ENCODE measurements at places on chromosomes 5 and 9. TPM values are rescaled to one million over a fixed set of nuclear protein-coding genes. Genes with fewer than 3 reads are reported as not detected.

- DNase-seq, result no peak
These were observed 1.3 kb upstream of the ABCA2 start for GRCh38 chr9:137029058-137029936.

DNA sequence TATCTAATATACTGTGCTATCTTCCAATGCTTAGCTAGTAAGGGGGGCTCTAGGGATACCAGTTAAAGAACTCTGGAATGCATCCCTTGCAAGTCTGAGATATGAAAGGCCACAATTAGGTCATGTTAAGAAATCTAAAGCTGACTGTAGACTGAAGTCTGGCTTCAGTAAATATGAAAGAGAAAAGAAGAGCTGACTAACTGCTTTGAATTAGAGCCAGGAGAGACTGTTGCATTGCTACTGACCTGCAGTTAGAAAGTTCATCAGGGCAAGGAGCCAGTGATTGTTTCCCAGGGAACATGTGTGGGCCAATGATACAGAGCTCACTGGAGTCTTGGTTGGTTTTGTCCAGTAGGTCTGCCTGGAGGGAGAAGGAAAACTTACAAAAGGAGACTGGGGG, 472.1 kb upstream of the TNC start:
- DNase-seq, result peak; percentile 52

DNA sequence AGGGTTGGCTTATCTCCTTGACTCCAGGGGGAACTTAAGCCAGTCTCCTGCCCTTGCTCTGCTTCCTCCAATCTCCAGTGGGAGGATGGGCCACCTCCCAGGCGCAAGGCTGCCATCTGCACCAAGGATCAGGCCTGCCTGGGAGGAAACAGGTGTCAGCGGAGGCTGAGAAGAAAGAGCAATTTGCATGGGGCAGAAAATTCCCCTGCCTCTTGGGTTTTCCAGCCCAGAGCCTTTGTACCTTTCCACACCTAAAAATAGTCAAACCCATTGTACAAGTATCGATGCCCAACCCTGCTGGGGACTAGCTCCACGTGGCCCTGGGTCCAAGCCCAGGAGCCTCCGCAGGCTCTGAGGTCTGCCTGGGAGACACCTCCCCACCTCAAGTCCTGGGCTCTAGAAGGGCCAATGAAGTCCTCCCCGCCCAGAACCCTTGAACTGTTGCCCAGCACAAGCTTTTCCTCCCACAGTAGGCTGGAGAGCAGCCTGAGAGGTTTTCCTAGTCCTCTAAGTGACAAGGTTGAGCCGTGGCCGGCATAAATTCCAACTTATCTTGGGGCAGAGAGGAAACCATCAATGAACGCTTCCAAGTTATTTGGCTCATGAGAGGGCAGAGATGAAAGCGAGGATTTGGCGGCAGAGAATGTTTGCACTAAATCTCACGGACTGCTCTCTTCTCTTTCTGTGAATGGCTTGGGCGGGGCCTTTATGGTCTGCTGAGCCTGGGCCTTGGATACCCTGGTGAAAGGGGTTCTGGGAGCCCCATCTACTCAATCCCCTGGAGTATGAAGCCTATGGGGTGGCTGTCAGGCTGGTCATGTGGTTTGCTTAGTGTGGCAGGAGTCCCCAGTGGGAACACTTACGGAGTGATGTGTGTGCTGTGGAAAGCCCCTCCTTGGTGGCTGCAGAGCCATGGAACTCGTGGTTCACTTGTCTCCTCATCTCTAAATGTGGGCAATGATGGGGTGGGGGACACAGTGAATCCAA, 15.6 kb downstream of the JADE2 start:
- DNase-seq, result no peak

GRCh38 chr9:124886866-124887492, 25.0 kb downstream of the ARPC5L start:
- no peak for DNase-seq

GRCh38 chr5:154801083-154801482, 45.9 kb downstream of the LARP1 start:
- DNase-seq, result no peak

GRCh38 chr9:71268871-71269635, 147.6 kb upstream of the TRPM3 start:
- DNase-seq, result no peak

DNA sequence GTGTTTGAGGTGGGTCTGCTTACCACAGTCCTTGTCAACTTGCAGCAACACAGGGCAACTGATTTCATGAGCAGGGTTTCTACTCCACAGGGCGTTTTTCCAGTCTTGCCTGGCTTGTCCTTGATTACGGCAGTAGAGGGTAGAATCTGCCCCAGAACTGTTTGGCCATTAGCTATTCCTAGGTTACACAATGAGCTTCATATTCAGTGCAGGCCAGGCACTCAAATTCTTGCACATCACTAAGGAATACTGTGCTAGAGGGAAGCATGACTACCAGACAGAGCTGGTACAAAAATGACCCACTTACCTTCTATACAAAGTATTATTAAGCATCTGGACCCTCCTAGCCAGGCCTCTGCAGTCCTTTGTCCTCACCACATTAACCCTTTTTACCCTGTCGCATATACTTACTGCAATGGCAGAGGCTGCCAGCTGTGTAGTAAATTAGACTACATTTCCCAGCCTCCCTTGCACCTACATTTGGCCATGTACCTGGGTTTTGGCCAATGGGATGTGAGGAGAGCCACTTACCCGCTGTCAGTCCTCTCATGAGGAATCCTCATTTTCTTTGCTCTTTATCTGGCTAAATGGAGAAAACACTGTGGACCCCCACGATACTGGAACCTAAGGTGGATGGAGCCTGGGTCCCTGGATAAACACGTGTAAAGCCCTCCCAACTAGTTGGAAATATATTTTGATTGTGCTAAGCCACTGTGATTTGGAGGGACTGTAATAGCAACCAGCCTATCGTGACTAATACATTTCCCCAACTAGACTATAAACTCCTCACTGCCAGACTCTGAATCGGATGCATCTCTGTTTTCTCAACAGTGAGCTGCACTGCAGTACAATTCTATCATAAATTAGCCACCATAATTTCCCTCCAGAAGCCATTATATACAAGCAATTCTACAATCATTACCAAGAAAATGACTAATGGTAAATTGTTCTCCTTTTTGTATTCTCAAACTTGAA, 218.7 kb downstream of the GLIS3 start:
- DNase-seq, result no peak

- no peak for DNase-seq
These were observed 69.1 kb downstream of the IL6ST start for GRCh38 chr5:55925712-55926111.

GRCh38 chr9:85430659-85431338, 311.0 kb downstream of the AGTPBP1 start:
- DNase-seq, result no peak

GRCh38 chr5:40413743-40414142, 266.0 kb upstream of the PTGER4 start:
- DNase-seq, result no peak

DNA sequence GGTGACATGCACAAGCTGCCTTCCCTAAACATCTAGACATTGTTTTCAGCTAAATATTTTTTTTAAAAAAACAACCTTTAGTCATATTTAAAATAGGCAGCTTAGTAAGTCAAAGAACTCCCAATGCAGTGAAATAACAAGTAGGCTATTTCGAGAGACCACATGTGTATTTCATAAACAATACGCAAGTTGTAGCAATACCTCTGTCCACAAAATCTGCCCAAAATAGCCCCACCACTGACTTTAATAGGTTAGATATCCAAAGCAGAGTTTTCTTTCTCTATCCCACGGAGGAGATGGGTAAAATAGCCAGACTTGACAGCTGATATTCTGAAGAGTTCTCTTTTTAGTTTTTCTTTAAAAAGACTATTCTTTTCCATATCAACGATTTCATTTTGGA, 1.2 kb downstream of the SLC24A2 start:
- DNase-seq, result no peak

GRCh38 chr9:36895744-36896260, 138.3 kb downstream of the PAX5 start:
- DNase-seq, result no peak

DNA sequence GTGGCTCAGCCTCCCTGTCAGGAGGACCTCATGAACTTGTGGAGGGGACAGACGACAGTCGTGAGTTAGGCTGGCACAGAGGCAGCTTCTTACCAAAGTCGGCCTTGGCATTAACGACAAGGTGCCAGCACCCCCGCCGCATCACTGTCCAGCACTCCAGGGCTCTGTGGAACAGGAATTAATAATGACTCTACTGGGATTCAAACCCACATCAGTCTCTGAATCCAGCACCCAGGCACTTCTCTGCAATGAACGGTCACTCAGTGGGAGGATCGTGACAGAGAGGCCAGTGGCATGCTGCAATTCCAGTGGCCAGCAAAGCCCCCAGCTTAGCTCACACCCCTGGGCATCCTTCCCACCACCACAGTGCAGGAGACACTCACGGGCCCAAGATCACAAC, 263.3 kb upstream of the ADAMTS16 start:
- DNase-seq, result no peak

GRCh38 chr9:104914466-104914865, 13.5 kb downstream of the ABCA1 start:
- DNase-seq, result no peak

DNA sequence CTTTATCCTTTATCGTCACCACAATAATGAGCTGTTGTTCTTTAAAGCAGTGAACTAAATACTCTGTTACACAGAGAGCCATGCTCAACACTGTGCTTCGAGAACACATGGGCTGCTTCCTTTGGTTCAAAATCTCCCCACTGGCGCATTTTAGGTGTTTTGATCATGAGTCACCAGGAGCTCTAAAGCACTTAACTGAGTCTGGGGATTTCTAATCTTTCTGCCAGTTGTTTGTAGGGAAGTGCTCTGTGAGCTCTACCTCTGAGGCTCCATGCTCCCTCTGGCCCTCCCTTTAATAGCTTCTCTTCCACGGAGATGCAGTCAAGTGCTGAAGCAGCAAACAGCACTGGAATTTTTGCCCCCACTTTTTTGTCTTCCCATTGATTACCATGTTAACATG, 17.0 kb downstream of the ERAP2 start:
- peak; percentile 78 for DNase-seq

- no peak for DNase-seq
These were observed 707 bp upstream of the ZFYVE16 start for GRCh38 chr5:80406980-80407734.

GRCh38 chr5:36948650-36949049, 72.1 kb downstream of the NIPBL start:
- no peak for DNase-seq

DNA sequence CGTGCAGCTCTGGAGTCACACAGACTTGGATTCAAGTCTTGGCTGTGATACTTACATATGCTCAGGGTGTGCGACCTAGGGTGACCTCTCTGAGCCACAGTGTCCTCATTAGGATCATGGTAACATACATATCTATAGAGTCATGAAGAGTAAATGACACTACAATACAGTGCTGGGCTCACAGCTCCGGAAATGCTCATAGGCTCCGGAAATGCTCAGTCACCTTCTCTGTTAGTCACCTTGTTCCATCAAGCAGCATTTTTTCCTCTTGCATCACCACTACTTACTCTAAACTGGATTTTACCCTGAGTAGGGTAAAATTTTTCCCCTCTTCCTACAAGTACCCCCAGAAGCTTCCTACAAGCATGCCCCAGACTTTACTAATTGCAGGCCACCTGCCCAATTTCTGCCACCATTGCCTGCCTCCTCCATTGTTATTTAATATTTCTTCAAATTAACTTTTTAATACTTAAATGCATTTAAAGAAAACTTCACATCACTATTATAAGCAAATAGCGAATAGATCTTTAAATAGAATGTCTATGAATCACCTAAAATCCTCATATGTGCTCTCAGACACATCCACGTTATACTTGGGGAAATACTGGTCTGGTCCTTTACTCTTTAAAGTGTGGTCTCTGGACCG, 147.6 kb upstream of the SPRY4 start:
- DNase-seq, result peak; percentile 58

GRCh38 chr9:109549386-109549785, 51.3 kb upstream of the PTPN3 start:
- no peak for DNase-seq

DNA sequence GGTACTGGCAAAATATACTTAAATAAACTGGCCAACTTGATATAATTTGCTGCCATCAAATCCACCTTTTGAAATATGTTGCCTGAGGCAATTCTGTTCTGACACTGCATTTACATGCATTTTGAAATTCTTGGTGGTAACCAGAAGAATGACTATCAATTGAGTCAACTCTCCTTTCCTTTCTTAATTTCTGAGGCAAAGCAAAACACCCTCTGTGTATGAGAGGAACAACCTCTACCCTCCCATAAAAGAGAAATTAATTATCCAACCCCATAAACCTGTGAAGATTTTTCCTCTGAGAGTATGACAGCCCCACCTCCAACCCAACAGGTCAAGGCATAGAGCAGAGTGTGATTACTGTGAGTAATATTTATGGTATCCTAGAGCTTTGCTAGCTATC, 286.8 kb downstream of the NR2F1-AS1 start:
- DNase-seq, result no peak

DNA sequence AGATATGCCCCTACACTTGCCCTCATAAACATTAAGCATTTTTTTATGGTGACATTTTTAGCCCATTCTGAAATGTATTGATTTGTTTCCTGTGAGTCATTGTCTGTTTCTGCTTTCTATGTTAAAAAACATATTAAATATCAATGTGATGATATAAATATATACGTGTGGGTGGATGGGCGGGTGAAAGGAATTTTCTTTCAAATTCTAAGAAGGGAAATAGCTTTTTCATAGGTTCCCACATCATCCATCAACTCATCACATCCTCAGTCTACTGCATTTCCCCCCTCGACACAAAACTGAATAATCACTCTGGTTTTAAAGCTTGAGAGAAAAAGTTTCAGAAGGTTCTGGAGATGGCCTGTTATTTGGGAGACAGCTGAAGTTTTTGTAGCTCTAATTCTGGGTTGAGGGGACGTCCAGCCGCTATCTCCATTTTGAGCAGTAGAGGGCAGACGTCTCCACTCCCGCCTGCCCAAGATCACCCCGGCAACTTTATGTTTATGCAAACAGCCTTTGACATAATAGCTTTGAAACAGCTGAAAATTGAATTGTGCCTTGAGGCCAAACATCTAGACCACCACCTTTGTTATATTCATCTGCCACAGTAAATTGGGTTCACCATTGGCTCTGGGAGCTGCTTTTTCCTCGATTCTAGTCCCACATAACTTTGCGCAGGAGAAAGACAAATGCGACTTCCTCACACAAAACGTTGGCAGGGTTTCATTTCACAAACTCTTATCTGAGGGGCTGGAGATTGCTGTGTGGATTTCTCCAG, 216.2 kb upstream of the CLINT1 start:
- peak; percentile 21 for DNase-seq

SEMA6A gene
- 6.3 TPM for total RNA-seq

UBLCP1 gene
- 42.5 TPM for total RNA-seq

GLRA1 gene
- not detected for total RNA-seq

ELL2 gene
- 11.2 TPM for total RNA-seq

C9orf50 gene
- not detected for total RNA-seq

ARL14EPL gene
- not detected for total RNA-seq

NR2F1 gene
- total RNA-seq, result 12.8 TPM

ADRA1B gene
- total RNA-seq, result 2.9 TPM

ARHGEF28 gene
- 66.1 TPM for total RNA-seq

All from kidney epithelial cell (primary cell).